ENCODE measurements at places on chromosomes 12 and 14.

- DNase-seq: no peak
Observed at GRCh38 chr14:76926521-76927251, 100.5 kb downstream of the LRRC74A start.

DNA sequence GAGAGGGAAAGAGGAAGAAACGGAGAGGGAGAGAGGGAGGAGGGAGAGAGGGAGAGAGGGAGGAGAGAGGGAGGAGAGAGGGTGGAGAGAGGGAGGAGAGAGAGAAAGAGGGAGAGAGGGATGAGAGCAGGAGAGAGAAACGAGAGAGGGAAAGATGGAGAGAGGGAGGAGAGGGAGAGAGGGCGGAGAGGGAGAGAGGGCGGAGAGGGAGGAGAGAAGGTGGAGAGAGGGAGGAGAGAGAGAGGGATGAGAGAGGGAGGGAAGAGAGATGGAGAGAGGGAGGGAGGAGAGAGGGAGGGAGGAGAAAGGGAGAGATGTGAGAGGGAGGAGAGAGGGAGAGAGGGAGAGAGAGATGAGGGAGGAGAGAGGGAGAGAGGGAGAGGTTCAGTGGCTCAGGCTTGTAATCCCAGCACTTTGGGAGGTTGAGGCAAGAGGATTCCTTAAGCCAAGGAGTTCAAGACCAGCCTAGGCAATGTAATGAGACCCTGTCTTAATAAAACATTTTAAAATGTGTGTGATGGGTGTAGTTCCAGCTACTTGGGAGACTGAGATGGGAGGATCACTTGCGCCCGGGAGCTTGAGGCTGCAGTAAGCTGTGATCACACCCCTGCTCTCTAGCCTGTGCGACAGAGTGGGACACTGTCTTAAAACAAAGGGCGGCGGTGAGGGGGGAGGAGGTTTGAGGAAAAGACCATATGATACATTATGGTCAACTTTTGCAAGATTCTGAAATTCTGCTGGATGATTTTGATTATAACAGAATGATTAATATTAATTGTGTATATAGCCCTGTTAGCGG lies 21.3 kb upstream of the SNRPF start:
- no peak for DNase-seq

- DNase-seq: no peak
Observed at GRCh38 chr14:56274556-56274955, 156.3 kb downstream of the PELI2 start.

- no peak for DNase-seq
Observed at GRCh38 chr14:90665321-90666000, 150.8 kb downstream of the TTC7B start.

DNA sequence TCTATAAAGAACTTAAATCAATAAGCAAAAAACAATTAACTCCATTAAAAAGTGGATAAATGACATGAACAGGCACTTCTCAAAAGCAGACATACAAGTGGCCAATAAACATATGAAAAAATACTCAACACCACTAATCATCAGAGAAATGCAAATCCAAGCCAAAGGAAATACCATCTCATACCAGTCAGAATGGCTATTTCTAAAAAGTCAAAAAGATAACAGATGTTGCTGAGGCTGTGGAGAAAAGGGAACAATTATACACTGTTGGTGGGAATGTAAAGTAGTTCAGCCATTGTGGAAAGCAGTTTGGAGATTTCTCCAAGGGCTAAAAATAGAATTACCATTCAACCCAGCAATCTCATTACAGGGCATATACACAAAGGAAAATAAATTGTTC lies 234.5 kb upstream of the PLXNC1 start:
- no peak for DNase-seq
